Keratinocyte (primary cell): ENCODE measurements at places on chromosomes 11 and 22. TPM values are rescaled to one million over a fixed set of nuclear protein-coding genes. Genes with fewer than 3 reads are reported as not detected.

GRCh38 chr22:48574776-48575617 is 1252.7 kb downstream of the BRD1 start:
- no peak for DNase-seq

DNA sequence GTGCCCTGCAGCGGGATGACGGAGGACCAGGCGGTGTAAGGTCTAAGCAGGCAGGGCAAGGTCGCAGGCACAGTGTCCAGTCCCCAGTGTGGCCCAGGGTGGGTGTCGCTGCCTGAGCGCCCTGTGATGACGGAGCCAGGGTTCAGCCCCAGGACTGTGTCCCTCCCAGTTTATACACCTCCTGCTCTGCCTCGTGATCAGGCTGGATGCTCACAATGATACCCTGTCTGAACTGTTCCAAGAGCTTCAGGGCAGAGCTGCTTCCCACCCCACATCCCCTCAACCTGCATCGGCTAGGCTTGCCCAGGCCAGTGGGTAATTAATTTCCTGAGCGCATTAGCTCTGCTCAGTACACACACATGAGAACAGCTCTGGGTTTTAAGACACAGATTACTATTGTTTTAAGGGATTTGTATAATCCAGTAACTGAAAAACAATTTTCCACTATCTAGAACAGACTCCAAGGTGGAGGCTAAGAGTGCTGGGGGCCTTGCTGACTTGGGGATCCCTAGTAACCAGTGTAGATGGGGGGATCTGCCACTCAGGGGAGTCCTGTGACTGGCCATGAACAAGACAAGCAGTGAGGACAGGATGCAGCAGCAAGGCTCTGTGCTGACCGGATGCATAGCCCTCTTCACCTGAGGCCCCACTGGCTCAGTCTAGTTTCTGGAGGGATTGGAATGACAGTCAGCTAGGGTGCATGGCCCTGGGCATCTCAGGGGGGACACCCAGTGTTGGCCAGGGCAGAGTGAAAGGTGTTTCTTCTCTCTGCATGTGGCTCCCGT is 34.1 kb downstream of the GNAZ start:
- no peak for DNase-seq

GRCh38 chr22:43550024-43550620 is 138.3 kb downstream of the MPPED1 start:
- no peak for DNase-seq

- no peak for DNase-seq
These were observed 188.2 kb upstream of the ANO3 start for GRCh38 chr11:26143566-26144290.

DNA sequence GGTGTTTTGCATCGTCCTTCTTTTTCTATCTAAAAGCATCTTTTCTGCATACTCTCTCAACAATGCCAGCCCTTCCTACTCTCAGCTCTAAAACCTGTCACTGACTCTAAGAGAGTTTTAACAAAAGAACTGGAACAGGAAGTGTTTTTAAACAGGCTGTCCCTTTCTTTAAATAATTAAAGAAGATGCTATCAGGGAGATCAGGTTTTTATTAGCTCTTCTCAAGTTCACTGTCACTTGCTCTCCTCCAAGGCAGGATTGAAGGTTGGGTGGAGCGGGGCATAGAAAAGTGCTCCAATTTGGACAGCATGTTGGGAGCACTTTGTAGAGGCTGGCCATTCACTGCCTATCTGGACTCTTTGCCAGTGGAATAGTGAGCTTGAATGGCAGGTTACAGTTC is 56.4 kb upstream of the BARX2 start:
- DNase-seq = no peak

- DNase-seq = no peak
These were observed at the start of gene CABP4 for GRCh38 chr11:67455054-67455453. TSS of gene CABP4 (plus strand) at chr11:67455354. CDS start at chr11:67455424, 70 bp downstream.

DNA sequence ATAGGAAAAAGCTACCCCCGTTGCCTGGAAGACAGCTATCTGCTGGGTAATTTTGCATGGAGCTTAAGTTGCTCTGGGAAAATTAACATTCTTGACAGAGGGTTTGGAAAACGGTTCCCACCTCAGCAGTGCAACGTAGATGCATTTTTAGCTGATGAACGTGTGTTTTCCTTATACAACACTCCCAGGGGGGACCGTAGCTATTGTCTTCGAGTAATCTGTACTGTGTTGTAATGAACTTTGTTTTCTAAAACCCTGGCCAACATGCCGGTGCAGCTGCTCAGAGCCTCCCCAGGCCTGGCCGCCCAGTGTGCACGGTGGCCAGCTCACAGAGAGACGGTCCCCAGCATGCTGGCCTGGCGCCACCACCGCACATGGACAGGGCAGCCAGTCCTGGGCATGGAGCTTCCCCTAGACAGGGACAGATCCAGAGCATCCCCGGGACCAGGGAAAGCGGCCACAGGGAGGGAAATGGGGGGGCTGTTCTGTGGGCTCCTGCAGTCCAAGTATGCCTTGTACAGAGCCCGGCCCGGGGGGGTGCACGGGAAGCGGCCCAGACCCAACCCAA is 2.2 kb downstream of the TNNT3 start:
- DNase-seq = no peak

DNA sequence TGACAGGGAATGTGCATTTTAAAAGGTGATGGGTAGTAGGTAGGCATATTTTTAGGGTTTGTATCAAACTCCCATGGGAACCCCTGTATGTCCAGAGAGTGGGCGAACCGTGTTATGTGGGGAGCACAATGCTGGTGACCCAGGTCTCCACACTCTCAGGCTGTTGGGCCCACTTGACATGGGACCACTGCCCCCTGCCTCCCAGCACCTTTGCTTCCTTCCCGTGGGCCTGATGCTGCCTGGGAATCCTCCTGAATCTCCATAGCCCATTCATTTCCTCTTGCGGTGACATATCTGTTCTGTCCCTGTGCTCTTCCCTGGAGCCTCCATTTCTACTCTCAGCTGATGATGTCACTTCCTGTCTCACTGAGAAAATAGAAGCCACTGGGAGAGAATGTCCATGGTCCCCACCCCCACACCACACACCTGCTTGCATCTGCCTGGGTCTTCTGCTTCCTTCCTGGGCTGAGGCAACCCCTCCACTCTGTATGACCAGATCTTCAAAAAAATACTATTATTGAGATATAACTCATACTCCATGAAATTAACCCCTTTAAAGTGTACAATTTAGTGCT is 55.8 kb upstream of the THY1 start:
- DNase-seq = no peak

DNA sequence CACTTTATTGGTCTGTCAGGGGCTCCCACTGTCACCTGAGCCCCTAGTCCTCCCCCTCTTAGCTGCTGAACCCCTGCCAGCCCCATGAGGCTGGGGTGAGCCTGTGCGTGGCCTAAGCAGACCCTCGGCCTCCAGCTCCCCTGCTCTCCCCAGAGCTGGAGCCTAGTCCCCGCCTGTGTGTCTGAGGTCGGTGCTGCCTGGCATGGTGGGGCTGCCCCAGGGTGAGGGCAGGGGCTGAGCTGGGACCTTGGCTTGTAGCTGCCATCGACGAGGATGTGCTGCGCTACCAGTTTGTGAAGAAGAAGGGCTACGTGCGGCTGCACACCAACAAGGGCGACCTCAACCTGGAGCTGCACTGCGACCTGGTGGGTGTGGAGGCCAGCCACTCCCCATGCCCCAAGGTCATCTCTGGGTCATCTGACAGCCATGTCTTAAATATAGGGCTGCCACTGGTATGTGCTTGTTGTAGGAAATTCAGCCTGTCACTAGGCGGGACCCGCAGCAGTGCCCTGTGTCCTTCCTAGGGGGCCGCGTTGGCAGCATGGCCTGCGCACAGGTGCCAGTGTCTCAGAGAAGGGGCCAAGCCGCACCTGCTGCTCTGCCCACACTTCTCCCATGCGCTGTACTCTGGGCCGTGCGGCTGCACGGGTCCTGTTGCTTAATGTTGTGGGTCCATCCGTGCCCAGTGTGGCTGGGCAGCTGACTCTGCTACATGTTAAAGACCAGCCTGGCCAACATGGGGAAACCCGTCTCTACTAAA is 21.0 kb downstream of the PPIL2 start:
- no peak for DNase-seq

DNA sequence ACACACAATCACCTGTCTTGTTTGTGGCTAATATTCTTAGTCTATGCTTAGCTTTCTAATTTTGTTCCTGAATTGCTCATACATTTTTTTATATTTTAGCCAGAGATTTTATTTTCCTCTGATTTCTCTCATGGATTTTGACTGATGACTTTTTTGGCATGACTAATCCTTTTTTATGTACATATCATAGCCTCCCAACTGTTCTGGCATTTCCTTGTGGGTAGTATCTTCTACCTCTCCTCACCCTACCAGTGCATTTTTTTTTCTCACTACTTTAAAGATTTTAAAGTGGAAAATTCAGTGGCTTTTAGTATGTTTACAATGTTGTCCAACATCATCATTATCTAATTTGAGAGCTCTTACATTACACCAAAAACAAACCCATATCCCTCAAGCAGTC is 84.4 kb upstream of the TENM4 start:
- no peak for DNase-seq

GRCh38 chr11:93740031-93740729 is 1.1 kb downstream of the TAF1D start:
- no peak for DNase-seq

- no peak for DNase-seq
These were observed 67.7 kb downstream of the PHF21B start for GRCh38 chr22:44942056-44942455.

GRCh38 chr11:109769858-109770257 is 323.3 kb upstream of the ZC3H12C start:
- no peak for DNase-seq

- no peak for DNase-seq
These were observed 23.3 kb downstream of the MICAL2 start for GRCh38 chr11:12133547-12134235.

DNA sequence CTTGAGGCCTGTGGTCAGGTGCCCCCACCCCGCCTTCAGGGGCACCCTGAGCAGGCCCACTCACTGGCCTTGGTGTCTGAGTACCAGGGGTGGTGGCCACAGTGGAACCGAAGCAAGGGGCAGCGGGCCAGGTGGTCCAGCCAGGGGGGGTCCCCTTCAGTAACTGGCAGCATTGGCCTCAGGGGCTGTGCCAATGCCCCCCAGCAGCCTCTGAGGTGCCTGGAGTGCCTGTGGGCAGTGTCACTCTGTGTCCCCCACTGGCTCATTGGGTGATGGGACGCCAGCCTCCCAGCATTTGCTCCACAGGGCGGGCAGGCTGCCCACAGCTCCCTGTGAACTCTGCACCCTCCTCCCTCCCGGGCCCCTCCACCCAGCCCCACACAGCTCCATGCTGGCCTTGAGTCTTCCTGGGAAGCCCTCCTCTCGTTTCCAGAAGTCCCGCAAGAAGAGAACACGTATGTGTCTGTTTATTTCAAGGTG is 29.5 kb upstream of the CARS1 start:
- no peak for DNase-seq

- no peak for DNase-seq
These were observed 28.7 kb upstream of the WT1 start for GRCh38 chr11:32464078-32464477.

DNA sequence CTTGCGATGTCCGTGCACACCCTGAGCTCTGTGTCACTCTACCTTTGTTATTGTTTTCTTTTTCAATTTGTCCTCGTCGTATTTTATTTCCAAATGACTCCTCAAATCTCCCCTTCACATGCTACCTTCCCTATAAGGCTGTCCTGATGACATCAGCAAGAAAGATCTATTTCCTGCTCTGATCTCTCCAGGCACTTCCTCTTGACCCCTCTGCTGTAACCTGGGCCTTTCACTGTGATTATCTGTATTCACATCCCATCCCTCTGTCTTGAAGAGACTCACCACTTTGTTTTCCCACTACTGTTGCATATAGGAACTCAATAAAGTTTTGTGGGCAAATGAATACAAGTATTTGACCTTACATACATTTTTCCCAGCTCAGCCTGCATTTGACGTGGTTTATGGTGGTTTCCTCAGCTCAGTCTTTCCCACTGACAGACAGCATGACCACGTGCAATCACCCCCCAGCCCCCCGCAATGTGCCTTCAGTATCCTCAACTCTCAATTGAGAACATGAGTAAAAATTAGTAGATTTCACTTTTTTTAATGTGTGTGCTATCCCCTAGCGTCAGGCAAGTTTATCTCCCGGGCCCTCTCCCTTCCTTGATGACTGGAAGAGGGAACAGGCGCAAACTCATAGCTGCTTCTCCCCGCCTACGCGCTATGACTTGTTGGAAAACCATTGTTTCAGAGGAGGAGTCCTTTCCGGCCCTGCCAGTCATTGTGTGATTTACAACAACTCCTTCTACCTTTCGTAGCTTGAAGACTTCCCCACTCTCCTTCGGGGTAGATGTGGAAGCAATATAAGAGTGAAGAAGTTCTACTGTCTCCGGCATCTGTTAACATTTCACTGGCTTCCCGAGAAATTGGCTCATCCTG is 498.5 kb downstream of the NTM start:
- DNase-seq = no peak

GRCh38 chr11:132770829-132771530 is 761.3 kb downstream of the OPCML start:
- DNase-seq = no peak

- no peak for DNase-seq
These were observed 31.3 kb downstream of the ABCC8 start for GRCh38 chr11:17445240-17445795.

GRCh38 chr11:132238331-132238866 is 868.0 kb downstream of the NTM start:
- no peak for DNase-seq

- DNase-seq = no peak
These were observed 366.0 kb upstream of the PDGFD start for GRCh38 chr11:104529906-104530305.

GRCh38 chr11:62143727-62144126 is 19.9 kb downstream of the INCENP start:
- no peak for DNase-seq

DNA sequence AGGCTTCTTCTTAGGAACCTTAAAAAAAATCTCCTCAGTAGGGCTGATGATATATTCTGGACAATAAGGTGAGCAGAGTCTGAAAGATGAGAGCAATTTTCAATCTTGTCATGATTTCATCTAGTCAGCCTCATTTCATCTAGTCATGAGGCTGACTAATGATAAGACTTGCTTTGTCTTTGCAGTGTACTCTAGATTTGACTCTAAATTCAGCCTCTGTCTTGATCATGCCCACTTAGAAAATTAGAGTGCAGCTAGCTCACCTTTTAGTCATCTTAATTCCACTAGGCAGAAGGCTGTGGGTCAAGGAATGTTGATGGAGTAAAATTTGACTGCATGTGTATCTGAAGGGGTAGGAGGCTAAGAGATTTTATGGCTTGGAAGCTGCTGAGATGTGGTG is 5.5 kb downstream of the EHF start:
- no peak for DNase-seq

Gene TMPRSS13
- 0.95 to 5.2 TPM (median 1.8 TPM) in 3 replicates for polyA plus RNA-seq

Gene CDC42EP2
- 3.6 to 18.7 TPM (median 6.1 TPM) in 3 replicates for polyA plus RNA-seq

Gene TMPRSS5
- polyA plus RNA-seq = 0.04 to 0.19 TPM (median 0.06 TPM) in 3 replicates

Gene SCGB1C1
- polyA plus RNA-seq = not detected in 3 replicates

Gene PGR
- polyA plus RNA-seq = not detected in 3 replicates

Gene LINC01488
- polyA plus RNA-seq = not detected in 3 replicates

Gene LRP4
- polyA plus RNA-seq = 2.3 to 5.2 TPM (median 3.4 TPM) in 3 replicates

Gene AGBL2
- 0.95 to 2.1 TPM (median 1.3 TPM) in 3 replicates for polyA plus RNA-seq

Gene MSANTD2
- polyA plus RNA-seq = 2.9 to 6.6 TPM (median 3.6 TPM) in 3 replicates

Gene CARD18
- 2.5 to 11.5 TPM (median 10.4 TPM) in 3 replicates for polyA plus RNA-seq

Gene INPP5J
- 0.14 to 0.26 TPM (median 0.22 TPM) in 3 replicates for polyA plus RNA-seq

Gene YWHAH
- 63.7 to 194 TPM (median 108 TPM) in 3 replicates for polyA plus RNA-seq
